Cardiac septum (tissue), 1 donor: ENCODE measurements at places on chromosomes 2 and 18. TPM values are rescaled to one million over a fixed set of nuclear protein-coding genes. Genes with fewer than 3 reads are reported as not detected.

Gene ZNF516
- total RNA-seq: 14.7 TPM

Gene UCN
- total RNA-seq: 2.1 TPM

Gene TSGA10
- total RNA-seq: 1.6 TPM

Gene CTLA4
- total RNA-seq: not detected

Gene GPR45
- not detected for total RNA-seq

DNA sequence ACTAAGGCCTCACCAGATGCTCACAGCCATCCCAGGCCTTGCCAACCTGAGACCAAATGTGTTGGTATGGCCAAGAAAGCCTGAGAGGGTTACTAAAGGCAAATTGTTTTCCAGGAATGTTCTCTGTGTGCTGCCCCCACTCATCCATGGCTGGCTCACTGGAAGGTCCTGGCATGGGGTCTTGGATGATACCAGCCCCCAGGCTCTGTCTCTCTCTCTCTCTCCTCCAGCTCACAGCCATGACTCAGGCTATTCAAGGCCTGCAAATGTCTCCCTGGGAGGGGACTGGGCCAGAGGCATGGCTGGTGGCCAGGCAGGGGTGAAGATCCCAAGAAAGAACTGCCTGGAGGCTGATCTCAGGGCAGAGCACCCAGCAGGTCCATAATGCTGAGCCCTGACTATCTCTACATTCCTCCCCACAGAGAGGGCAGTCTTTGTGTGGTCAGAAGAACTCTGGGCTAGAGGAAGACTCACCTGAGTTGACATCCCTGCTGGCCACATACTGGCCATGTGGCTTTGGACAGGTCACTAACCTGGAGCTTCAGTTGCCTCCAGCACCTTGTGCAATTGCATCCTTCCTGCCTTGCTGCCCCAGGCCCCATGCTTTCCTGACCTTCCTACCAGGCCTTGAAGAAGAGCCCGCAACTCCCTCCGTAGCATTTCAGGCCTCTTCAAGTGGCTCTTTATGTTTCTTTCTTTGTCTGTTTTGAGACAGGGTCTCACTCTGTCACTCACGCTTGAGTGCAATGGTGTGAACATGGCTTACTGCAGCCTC lies 150.4 kb downstream of the ZFP36L2 start:
- peak; percentile 70 for DNase-seq

DNA sequence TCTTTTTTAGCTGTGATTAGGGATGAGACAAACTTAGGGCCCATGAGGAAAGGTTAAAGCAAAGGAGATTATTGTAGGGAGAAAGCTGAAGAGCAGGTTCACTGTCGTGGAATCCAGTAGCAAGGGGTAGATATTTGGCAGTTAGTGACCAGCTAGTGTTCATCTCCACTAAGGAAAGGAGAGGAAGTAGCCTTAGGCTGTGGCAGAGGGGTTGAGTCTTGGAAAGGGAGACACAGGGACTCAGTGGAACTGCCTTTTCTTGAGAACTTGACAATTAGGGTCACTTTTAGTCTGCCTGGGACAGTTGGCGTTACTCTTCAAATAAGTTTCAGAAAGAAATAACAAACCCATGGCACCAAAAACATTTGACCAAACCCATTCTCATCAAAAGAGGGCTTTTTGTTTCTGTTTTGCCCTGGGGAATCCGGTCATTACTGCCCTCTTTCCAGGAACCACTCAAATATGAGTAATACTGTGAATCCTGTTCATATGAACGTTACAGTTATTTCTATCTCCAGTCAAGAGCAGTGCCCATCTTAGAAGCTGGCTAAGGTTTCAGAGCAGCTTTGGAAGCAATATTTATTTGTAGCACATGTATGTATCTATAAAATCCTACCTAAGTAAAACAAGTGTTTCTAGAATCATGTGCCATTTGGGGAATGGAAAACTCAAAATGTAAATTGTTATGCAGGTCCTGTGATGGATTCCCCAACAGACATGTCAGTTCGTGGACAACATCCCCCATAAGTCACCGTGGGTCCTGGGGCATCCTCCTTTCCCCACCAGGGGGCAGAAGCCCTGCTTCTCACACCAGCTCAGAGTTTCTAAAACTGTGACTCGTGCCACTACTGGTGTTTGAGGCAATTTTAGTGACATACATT lies 77.3 kb upstream of the PHLPP1 start:
- no peak for DNase-seq

- no peak for DNase-seq
Measured at GRCh38 chr18:46346213-46346612, 242.0 kb downstream of the HAUS1 start.

DNA sequence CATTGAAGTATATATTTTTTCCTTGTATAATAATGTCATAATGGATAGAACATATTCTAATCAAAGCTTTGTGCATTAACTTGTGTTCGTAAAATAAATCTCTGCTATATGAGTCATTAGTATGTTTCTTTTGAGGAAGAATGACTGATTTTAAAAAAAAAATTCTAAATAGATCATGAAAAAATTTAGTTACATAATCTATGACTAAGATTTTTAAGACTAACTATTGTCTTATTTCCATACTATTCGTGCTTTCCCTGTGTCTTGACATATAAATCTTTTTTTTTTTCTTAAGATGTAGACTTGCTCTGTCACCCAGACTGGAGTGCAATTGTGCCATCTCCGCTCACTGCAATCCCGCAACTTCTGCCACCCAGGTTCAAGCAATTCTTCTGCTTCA lies 226.1 kb downstream of the DSEL start:
- DNase-seq: no peak

DNA sequence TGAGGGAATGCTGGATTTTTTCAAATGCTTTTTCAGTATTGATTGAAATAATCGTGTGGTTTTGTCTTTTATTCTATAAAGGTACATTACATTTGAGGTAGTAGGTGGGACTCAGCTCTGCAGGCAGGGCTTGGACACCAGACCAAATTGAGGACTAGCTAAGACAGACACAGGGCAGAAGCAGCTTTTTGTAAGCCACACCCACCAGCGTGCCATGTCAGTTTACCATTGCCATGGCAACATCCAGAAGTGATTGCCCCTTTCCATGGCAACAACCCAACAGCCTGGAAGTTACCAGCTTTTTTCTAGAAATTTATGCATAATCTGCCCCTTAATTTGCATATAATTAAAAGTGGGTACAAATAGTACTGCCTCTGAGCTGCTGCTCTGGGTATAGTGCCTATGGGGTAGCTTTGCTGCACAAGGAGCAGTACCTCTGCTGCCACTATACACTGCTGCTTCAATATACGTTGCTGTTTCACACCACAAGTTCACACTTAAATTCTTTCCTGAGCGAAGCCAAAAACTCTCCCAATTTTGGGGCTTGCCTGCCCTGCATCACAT lies 23.6 kb upstream of the VWA3B start:
- no peak for DNase-seq

DNA sequence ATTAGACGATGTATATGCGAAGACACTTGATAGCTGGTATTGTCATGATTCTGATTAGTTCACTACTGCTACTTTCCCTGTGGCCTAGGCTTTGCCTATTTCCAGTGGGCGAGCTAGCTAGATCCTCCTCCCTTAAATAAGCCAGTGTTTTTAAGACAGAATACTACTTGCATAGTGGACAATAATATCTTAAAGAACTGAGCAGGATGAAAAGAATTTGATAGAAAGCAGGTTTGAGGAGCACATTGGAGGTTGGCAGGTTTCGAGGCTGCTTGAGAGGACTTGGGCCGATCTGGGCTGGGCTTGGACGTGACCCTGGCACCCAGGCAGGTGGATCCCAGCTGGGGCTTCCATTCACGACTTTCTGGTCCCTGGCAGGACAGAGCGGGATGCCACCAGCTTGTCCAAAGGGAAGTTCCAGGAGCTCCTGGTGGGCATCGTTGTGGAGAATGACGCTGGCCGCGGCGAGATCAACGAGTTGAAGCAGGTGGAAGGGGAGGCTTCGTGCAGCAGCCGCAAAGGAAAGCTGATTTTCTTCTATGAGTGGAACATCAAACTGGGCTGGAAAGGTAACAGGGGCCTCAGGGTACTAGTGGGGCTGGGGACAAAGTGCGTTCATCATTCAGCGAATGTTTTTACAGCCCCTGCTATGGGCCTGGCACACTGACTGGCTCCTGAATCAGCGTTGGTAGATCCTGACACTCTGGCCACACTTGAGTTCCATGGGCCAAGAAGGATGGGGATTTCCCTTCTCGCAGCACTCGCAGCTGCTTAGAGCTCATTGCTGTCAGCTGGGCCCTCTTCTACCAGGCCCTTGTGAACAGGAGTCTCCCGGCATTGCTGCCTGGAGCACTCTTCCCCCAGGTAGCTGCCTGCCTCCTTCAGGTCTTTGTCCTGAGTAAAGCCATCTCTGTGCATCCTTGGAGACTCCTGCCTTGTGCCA lies 16.9 kb downstream of the C2orf74 start:
- DNase-seq: no peak

DNA sequence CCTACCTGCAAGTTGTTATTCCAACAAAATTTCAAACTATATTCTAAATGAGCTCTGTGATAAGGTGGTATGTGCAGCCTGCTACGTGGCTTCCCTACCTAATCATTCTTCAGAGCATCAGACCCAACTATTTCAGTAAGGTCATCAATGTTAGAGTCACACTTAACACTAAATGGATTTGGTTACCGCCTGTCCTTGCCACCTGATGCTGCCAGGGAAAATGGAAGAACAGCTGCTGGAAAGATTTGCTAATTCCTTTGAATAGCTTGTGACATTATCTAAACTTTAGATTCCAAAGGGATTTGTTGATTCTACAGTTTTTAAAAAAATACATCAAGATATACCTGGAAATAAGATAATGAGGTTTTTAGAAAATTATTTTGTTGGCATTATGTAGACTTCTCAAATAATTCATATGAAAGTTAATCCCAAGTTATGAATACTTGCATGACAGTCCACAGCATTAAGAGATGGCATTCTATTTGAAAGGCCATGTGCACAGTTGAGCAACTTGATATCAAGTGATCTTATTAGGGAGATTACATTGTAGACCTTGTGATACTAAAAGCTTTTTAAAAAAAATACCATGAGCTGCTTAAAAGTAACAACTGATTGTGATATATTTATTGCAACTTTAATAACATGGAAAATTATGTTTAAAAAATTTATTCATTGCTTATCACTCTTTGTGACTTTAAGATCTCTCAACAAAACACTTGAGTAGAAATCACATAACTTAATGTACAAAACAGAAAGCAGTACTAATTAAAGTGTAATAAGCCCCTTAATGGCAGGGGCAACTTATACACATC lies 98.3 kb upstream of the UGP2 start:
- no peak for DNase-seq

DNA sequence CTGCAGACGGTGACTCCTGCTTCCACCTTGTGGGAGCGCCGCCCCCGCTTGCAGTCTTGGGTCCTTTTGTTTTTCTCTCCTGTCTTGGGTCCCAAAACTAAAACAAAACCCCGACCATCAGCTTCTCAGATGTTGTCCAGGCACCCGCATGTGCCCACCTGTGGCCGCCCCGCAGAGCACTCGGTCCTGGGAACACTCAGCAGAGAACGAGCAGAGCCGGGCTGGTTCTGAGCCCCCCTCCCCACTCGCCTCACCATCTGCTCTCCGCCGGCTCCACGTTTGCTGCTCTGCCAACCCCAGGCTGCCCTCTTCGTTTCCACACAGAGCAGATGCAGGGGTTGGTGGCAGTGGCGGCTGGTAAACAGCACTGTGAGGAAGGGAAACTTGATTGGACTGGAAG lies 38.5 kb downstream of the CTDP1 start:
- no peak for DNase-seq

GRCh38 chr2:127570282-127571250 lies 35.1 kb downstream of the MYO7B start:
- peak; percentile 75 for DNase-seq

DNA sequence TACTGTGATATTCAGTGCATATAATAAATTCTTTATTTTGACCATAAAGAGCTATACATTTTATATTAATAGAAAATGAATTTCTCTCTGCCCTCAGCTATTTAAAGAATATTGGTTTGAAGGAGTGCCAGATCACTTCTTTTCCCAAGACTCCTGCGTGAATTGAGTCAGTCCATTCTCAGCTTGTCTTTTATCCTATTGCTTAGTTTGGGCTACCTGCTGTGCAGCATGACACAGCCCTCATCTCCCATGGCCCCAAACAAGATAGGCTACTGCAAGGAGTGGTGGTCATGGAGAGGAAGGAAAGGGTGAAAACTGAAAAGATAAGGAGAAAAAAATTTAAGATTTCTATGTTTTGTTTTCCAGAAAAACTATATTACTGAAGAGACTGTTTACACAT lies 10.1 kb upstream of the FBXO11 start:
- no peak for DNase-seq

- no peak for DNase-seq
Measured at GRCh38 chr2:236668531-236668969, 98.9 kb downstream of the ACKR3 start.

GRCh38 chr18:3595369-3596273 lies 145.6 kb downstream of the TGIF1 start:
- DNase-seq: peak; percentile 76

- peak; percentile 63 for DNase-seq
Measured at GRCh38 chr2:3305952-3306351, 71.7 kb downstream of the EIPR1 start.

- DNase-seq: no peak
Measured at GRCh38 chr2:196839574-196839973, 30.4 kb upstream of the C2orf66 start.

GRCh38 chr2:193561054-193561453 lies 1366.3 kb upstream of the TMEFF2 start:
- no peak for DNase-seq

- DNase-seq: no peak
Measured at GRCh38 chr2:4673025-4673489, 969.7 kb downstream of the DCDC2C start.

DNA sequence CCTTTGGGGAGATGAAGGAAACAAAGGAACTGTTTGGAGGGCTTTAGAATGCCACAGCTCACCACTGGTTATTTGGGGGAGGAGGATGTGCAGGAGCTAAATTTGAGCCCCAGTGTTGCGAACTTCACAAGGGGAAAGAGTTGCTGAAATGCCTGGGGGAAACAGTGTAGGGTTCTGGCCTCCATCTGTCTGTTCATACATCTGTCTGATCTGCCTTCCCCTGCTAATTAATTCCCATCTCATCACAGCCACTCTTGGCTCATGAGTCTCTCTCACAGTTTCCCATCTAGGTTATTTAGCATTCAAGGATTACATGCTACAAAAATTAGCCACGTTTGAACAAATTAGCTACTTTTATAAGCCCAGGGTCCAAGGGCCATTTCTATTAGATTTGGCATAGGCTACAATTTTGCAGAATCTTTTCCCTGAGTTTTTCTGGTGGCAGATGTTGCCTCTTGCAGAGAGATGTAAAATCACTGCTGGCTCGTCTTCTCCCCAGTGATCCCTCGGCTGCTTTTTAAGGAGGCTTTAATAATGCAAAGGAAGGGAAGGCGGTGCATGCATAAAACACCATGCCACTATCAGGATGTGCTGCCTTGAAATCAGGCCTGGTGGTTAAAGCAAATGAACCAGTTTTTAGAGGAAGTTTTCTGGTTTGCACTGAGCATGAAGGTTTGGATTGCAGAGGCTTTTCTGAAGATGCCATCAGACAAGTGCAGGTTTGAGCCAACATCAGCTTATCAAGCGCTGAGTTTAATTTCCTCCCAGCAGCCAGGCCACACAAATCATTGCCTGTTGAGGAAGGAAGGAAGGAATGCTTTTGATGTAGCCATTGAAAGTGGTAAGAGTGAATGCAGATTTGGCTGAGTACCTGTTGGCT lies 35.0 kb downstream of the ADD2 start:
- DNase-seq: no peak

GRCh38 chr2:163338270-163338669 lies 397.5 kb downstream of the FIGN start:
- no peak for DNase-seq

GRCh38 chr2:182577816-182578215 lies 138.2 kb upstream of the DNAJC10 start:
- DNase-seq: no peak
